Tibial artery (tissue), 4 donors: ENCODE measurements at places on chromosomes 3 and 15.

DNA sequence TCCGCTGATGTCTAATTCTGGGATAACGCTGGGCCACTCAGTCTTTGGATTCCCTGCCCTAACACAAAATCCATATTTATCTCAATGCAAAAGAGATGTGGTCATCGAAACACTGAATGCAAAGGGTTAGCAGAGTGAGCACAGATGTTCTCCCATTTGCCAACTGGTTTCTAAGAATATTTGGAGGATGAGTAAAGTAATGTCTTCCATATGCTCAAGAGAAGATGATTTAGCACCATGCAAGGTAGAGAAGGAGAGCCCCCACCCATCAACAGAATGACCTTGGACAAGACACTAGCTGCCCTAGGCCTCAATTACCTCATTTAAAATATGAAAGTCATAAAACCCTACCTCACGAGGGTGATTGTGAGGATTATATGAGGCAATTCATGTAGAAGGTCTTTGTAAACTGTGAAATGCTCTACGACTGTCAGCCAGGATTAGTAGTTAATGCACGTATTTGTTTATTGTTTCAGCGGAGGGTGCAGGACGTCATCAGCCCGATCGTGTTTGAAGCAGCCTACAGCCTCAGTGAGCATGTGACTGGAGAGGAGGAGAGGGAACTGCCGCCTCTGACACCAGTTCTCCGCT, 232.9 kb upstream of the CTDSPL start:
- DNase-seq, result no peak

DNA sequence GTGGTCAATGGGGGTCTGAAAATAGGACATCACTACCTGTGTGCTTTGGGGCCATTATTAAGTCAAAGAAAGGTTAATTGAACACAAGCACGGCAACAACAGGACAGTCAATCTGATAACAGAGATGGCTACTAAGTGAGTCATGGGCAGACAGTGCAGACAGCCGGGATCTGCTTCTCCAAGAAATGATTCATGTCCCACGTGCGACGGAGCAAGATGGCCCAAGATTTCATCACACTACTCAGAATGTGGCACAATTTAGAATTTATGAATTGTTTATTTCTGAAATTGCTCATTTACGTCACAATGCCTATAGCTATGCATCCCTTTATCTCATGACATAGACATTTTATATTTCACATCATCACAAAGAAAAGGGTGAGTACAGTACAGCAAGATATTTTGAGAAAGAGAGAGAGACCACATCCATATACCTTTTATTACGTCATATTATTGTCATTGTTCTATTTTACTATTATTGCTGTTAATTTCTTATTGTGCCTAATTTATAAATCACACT, 770.6 kb upstream of the NR2F2 start:
- DNase-seq, result peak; percentile 76

DNA sequence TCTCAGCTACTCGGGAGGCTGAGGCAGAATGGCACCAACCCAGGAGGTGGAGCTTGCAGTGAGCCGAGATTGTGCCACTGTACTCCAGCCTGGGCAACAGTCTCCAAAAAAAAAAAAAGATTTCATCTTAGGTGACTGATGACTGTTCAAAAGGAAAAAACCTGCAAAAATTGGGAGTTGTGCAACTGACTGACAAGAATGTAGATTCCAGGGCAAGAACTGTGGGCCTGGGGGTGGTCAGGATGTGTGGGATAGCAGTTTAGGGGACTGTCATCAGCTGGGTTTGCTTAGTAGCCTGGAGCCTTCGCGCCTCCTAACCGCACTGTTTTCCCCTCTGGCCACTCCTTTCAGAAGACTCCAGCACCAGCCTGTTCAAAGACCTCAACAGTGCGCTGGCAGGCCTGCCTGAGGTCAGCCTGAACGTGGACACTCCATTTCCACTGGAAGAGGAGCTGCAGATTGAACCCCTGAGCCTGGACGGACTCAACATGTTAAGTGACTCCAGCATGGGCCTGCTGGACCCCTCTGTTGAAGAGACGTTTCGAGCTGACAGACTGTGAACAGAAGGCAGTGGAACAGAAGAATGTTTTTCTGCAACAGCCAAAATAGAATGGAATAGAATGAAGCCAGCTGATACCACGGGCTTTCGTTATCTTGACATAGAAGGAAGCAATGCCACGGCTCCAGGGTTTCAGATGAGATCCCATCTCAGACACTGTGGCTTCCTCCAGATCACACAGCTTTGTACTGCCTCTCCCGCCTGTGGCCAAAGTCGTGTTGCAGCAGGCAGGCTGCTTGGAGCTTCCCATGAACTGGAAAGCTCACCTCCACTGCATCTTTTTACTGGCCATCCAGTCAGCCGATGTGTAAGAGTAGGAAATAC, 75.3 kb upstream of the BLM start:
- peak; percentile 58 for DNase-seq

DNA sequence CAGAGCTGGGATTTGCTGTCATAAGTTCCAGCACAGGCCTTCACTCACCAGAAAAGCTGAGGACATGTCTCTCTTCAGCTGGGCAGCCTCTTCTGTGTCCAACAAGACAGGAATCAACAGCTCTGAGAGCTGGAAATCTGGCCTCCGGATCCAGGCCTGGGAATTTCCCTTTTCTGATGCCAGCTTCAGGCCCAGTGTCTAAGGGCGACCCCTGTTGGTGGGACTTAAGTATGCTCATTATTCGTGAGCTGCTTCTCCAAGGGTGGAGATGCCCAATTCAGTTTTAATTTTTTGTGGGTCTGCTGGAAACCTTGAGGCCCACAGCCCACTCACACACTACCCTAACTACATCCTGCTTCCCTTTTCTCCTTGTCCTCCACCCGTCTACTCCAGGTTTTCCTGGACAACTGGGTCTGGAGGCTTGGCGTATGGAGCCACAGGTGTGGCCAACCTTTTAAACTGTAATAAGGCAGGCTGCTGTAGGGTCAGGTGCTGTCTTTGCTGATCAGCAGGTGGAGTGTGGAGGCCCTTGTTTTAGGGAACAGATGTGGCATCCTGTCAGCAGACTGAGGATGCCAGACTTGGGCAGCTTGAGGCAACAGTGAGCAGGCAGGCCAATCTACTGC, 2.6 kb upstream of the CEMIP start:
- DNase-seq, result peak; percentile 76

DNA sequence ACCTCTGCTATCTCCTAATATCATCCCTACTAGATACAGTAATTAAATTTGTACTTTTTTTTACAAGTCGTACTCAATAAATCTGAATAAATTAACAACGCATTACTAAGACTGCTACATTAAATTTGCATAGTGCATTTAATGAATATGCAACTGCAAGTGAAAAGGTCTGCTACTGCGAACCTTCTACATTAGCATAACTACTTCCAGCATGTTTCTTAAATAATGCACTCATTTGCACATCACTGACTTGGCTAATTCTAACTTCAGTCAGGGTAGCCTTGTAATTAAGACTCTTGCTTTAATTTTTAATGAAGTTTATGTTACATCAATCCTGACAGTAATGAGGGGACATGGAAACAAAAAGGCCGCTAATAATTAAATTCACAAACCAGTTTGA, 98.9 kb upstream of the FOXB1 start:
- DNase-seq, result no peak

GRCh38 chr15:45551676-45552075, 29.1 kb upstream of the SLC30A4 start:
- no peak for DNase-seq

- DNase-seq, result no peak
Observed at GRCh38 chr3:172666181-172666872, 44.5 kb downstream of the NCEH1 start.

DNA sequence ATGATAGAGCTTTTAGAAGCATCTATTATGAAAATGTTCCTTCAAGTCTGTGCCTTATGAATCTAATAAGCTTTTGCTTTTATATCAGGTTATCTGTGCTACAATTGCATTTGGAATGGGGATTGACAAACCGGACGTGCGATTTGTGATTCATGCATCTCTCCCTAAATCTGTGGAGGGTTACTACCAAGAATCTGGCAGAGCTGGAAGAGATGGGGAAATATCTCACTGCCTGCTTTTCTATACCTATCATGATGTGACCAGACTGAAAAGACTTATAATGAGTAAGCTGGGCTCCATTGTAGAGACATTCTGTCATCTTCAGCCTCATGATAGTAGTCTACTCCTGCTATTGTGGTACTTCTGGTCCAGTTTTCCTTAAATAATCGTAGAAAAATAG, 73.4 kb downstream of the BLM start:
- DNase-seq, result no peak

DNA sequence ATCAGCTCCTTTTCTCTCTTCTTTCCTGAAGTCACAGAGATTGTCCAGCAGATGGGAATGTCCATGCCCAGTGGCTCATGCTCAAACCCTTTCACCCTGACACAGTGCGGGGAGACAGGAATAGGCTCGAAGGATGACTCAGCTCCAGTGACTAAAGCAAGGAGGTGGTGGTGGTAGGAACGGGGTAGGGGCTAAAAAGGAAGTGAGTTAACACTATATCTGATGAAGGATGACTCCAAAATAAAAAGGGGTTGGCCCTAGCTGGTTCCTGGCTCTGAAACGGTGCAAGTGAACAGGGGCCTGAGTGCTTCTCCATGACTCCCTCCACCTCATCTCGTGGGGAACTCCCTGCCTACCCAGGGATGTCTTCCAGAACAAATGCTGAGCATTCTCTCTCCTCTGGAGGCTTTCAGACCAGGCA, 167.4 kb upstream of the LPP start:
- DNase-seq, result no peak

- no peak for DNase-seq
Observed at GRCh38 chr3:150328654-150329040, 79.5 kb upstream of the TSC22D2 start.

GRCh38 chr3:131794766-131795388, 239.9 kb downstream of the CPNE4 start:
- DNase-seq, result no peak

DNA sequence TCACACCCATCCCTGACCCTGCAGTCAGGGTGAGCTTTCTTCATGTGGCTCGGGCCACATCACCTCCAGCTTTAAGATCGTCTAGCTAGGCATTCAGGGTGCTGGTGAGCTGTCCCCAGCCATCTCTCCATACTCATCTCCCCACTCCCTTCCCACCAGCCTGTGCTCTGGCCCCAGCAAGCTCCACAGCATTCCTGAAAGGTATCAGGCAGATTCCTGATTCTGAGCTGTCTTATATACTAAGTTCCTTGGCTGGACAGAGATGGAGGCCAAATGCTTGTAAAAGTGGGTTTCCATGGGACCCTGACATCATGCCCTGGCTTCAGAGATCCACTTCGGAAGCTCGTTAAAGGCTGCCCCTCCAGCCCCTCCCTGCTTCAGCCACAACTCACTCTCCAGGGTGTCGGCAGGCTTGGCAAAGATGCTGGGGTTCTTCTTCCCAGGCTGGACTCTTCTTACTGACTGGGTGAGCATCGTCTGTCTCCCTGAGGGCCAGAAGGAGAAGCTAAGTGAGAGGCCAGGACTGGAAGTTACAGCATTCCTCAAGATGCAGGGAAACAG, 3.9 kb downstream of the CILP start:
- no peak for DNase-seq

DNA sequence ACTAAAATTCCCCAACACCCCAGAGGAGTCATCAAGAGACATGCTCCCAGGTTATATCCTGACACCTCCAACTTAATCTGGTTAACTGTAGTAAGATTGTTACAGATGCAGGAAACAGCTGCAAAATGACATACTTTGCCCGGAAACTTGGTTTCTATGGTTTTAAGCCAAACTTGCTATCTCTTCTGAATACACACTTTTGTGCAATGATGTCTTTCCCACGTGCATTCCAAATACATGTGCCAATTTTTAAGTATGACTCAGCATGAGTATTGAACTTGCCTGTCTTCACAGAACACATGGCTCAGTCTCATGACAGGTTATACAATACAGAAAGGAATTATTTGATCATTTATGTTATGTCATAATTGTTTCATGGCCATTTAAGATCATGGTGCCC, 207.0 kb upstream of the DCBLD2 start:
- DNase-seq, result no peak

GRCh38 chr3:81554801-81555200, 206.6 kb downstream of the GBE1 start:
- no peak for DNase-seq

GRCh38 chr3:48426401-48426909, 3.4 kb downstream of the PLXNB1 start:
- DNase-seq, result peak; percentile 89

DNA sequence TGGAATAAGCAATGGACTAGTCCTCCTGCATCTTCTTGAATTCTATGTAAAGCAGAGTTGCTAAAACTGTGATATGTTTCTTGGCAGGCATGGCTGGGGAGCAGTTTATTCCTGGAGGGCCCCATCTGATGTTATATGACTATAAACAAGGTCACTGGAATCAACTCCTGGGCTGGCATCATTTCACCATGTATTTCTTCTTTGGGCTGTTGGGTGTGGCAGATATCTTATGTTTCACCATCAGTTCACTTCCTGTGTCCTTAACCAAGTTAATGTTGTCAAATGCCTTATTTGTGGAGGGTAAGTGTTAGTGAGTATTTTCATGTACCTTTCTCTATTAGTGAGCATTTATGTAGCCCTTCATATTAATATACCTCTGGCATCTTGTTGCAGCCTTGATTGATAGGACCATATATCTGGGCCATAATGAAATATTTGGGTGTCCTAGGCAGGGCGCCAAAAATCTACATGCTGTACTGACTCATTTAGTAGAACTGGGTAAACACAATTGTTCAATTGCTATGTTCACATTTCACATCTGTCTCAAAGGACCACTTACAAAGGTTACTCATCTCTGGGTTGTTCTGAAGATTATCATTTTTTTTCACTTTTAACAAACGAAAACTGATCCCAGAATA, 52.6 kb upstream of the ADGRG7 start:
- no peak for DNase-seq

- DNase-seq, result no peak
Observed at GRCh38 chr3:23966328-23966727, 21.2 kb downstream of the NR1D2 start.

GRCh38 chr3:116247605-116248004, 197.7 kb downstream of the LSAMP start:
- no peak for DNase-seq

GRCh38 chr3:49493901-49494300, 23.8 kb downstream of the DAG1 start:
- no peak for DNase-seq

DNA sequence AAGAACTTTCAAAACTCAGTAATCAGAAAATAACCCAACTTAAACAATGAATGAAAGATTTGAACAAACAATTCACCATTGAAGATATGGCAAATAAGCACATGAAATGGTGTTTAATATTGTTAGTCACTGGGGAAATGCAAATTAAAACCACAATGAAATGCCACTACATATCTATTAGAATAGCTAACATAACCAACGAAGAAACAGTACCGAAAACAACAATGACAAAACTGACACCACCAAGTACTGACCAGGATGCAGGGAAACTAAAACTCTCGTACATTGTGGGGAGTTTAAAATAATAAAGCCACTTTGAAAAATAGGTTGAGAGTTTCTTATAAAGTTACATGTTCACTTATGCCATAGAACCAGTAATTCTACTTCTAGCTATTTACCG, 69.1 kb downstream of the KBTBD8 start:
- no peak for DNase-seq

- DNase-seq, result no peak
Observed at GRCh38 chr3:69998759-69999139, 784 bp upstream of the SAMMSON start.
